D341Med (cell line): ENCODE measurements at places on chromosomes 12 and 14.
A peak's percentile ranks its signal among the peaks of the same experiment; 100 is the strongest.

GRCh38 chr14:74838166-74838565 is 37.8 kb downstream of the PROX2 start:
- no peak for DNase-seq

DNA sequence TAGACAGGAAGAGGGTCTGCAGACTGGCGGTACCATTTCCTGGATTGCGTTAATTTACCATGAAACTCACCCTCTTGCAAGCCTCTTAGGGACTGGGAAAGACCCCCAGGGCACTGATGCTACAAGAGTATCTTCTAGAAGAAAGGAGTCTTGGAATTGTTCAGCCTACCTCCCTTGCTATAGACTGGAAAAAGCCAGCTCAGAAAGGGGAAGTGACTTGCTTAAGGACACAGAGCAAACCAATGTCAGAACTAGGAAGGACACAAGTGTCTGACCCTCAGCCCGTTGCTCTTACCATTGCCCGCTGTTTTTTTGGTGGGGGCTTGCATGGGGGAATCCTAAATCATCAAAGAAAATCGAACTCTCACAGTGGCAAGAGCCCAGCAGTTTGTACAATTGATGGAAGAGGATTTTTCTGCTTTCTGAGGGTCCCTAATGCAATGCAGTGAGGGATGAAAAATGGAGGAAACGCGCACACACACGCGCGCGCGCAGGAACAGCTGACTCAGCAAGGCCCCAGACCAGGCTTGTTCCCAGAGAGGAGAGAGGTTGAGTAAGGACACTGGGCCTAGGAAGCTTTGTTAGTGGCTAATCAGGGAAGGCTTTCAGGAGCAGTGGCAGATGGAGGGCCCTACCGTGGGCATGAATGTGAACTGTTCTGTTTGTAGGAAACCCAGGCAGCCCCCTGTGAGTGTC is 50.9 kb downstream of the RIN3 start:
- no peak for DNase-seq

DNA sequence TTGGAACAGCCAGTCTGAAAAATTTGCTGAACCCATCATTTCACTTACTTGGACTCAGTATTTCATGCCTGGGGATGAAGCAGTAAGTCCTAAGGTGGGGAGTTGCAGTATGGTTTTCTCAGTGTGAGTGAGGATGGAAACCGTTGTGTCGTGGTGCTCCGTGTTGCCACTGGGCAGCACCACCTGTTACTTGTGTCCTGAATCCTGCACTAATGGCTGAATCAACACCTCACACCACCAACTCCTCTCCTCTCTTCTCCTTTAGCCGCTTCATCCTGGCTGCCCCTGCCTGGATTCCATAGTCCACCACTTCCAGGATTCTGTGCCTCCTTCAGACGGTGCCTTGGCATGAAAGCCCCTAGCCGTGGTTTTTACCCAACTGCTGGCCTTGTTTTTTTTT is 3.0 kb upstream of the EP400 start:
- DNase-seq = no peak

- DNase-seq = no peak
Measured at GRCh38 chr12:120404271-120404670, 33.6 kb upstream of the COX6A1 start.

GRCh38 chr12:117089463-117089862 is 9.8 kb downstream of the TESC start:
- no peak for DNase-seq

GRCh38 chr14:62289471-62289870 is 527.3 kb downstream of the SNAPC1 start:
- no peak for DNase-seq

DNA sequence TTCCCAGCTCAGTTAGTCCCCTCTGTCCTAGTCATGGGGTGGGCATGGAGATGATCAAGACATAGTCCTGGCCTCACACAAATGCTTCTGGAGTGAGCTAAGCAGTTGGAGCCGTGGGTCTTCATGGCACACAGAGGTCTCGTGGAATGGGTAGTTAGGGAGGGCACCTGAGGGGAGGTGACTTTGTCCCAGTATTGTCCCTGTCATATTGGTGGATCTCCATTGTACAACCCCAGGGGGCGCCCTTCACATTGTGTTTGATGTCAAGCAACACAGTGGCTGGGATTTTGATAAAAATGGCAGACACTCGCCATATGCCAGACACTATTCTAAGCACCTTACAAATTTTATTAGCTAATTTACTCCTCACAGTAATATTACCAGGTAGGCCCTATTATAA is 175.4 kb upstream of the LHX5 start:
- DNase-seq = peak; percentile 60

DNA sequence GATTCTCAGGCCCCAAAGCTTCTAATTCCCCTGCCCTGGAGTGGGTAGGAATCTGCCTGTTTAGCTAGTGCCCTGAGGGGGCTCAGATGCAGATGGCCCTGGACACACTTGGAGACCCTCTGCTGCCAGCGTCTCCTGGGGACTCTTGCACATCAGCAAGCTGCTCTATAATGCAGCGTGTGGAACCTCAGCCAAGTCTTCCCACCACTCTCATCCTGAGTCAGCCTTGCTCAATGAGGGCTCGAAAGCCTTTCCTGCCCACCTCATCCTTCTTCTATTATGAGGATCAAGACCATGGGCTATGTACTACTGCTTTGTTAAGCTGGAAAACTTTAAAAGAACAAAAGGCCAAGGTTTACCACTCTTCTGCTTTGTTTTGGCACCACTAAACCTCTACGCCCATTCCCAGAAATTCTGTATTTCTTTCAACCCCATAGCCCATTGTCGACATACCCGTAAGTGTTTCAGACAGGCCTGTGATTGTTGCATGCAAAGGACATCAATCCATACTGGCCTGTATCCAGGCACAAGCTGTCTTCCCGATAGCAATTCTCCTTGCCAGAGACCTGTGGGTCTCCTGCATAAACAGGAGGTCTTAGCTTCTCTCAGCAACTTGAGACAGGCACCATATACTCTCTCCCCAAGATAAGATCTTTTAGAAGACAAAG is 246.9 kb downstream of the DPF3 start:
- DNase-seq = no peak

DNA sequence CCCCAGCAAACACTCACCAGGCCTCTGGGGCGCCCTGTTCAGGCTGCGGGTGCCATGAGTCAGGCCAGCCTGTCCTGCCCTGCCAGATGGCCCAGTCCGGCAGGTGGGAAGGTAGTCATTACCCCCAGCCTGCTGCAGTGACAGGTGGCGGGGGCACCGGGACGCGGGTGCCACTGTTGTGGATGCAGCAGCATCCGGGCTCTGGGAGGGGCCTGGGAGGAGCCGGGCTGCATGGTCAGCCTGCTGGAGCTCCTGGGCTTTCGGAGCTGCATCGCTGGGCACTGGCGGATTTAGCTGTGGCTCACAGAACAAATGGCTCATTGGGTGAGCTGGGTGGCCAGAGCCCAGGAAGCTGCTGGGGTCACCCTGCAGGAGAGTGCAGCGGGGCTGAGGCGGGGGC is 13.5 kb downstream of the CEP170B start:
- no peak for DNase-seq

DNA sequence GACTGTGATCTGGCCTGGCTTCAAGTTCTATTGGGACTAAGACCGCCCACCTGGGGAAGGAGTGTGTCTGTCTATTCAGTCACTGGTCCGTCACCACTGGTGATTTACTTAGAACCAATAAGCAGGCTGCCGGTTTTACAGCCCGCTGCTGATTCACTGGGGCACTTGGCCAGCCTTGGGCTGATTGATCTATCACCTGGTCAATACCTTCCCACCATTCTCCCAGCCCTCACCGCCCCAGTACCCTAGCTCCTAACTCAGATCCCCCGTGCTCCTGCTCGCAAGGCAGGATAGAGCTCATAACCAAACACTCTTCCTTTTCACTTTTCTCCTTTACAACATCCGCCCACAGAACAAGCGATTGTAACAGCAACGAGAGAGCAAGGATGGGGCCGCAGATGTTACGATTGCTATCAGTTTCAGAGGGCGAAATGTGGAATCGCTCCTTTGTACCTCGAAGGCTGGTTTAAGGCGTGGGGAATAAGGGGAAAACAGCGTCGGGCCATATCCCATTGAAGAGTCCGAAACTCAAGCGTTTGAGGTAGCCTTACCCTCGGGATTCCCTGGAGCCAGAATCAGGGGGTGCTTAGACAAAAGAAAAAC is 672 bp downstream of the RDH11 start:
- peak; percentile 84 for DNase-seq

DNA sequence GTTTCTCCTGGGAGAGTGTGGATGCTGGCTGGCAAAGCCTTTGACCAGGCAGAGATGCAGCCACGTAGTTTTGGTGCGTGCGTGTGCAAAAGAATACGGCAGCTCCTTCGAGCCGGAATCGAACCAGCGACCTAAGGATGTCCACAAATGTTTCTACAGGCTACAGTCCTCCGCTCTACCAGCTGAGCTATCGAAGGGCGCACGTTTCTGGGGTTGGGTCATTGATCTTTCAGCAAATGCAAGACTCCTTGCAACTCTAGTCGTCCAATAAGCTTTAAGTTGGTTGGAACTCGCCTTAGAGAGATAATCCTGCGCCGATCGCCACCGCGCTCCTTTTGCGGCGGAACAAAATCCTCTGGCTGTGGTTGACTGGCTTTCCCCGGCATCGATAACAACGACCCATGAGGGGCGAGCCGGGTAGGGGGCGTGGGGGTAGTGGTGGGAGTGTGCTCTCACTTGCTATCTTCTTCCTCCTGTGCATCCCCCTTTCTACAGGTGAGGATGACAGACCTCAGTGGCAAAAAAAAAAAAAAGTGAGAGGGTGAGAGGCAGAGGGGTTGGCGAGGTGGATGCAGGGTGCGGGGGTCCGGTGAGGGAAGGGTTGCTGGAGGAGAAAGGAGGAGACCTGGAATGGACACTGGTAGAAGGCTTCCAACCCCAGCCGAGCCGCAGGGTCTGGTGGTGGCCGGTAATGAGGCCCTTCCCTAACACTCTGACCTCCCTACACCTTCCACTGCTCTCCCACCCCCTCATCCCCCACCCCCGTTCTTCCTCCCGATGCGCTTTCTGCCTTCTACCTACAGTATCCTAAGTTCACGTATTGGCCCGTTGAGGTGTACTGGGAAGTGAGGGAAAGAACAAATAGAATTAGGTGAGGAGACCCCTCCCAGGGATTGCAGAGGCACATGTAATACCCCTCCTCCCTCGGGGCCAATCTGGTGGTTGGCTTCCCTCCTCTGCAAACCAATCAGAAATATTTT is 11.8 kb upstream of the OR6S1 start:
- DNase-seq = peak; percentile 58

DNA sequence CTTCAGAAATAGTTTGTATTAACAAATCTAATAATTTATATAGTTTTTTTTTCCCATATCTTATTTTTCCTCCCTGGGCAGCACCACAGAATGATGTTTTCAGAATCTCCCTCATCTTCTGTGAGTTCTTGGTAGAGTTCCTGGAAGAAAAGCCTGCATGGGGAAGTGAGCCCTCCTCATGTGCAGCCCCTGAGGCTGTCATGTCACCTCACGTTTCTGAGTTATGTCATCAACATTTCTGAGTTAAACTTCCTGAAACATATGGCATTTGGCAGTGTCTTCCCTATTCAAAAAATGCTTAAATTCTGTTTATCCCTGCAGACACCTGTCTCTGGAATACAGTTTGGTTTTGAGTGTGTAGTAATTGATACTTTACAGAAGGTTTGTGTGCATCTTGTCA is 979.0 kb downstream of the TMEM121 start:
- no peak for DNase-seq

- no peak for DNase-seq
Measured at GRCh38 chr12:28578833-28579252, 388.6 kb downstream of the CCDC91 start.

GRCh38 chr12:27814411-27814810 is 34.4 kb upstream of the MANSC4 start:
- DNase-seq = no peak

- DNase-seq = no peak
Measured at GRCh38 chr12:66387117-66387516, 84.8 kb downstream of the HELB start.

GRCh38 chr12:110002676-110003515 is 3.7 kb downstream of the ANKRD13A start:
- DNase-seq = no peak

GRCh38 chr12:54352891-54353874 is 11.1 kb downstream of the GPR84 start:
- DNase-seq = no peak

DNA sequence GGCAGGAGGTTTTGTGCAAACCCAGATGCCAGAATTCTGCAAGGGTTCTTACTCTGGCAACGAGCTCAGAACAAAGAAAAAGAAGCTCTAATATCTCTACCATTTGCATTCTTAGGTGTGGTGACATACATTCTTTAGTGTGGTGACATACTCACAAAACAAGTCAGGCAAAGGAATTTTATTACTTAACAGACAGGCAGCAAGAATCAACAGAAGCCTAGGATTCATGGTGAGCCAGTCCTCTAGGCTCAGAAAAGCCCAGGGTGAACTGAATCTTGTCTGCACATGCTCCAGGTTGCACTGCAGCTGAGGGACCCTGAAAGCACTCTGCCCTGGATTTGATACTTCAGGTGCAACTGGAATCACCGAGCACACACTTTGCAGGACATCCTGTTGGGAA is 122.4 kb upstream of the PTPRQ start:
- no peak for DNase-seq

- DNase-seq = no peak
Measured at GRCh38 chr12:44223736-44224135, 387.9 kb downstream of the TMEM117 start.

- no peak for DNase-seq
Measured at GRCh38 chr14:88303041-88303440, 20.0 kb downstream of the KCNK10 start.

DNA sequence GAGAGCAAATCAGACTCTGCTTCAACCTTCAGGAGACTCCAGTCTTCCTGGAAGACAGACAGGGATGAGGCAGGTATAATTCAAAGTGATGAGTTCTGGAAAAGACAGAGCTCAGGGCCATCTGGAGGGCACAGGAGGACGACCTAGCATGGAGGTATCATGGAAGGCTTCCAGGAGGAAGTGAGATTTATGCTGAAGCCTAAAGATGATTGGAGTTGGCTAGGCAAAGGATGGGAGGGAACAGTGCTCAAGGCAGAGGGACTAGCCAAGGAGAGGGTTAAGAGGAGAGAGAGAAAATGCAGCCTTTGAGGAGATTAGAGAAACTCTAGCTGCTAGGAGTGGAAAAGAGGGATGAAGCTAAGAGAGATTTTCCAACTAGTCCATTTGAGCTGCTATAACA is 438.5 kb downstream of the MED13L start:
- no peak for DNase-seq

- DNase-seq = no peak
Measured at GRCh38 chr12:66976526-66976925, 292.6 kb upstream of the CAND1 start.

GRCh38 chr12:127162902-127163301 is 1104.1 kb upstream of the TMEM132C start:
- DNase-seq = no peak

GRCh38 chr14:74542056-74542685 is 48.6 kb downstream of the ISCA2 start:
- DNase-seq = no peak

- DNase-seq = no peak
Measured at GRCh38 chr12:49131894-49132461, 783 bp upstream of the TUBA1B start.

DNA sequence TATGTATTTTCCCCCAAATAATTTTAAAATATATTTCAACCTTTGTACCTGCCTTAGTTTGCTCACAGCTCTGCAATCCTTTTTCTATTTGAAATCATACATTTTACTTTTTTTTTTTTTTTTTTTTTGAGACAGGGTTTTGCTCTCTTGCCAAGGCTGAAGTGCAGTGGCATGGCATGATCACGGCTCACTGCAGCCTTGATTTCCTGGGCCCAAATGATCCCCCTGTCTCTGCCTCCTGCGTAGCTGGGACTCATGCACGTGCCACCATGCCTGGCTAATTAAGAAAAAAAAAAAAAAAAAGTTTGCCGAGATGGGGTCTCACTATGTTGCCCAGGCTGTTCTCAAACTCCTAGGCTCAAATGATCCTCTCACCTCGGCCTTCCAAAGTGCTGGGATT is 1.3 kb upstream of the SYCP3 start:
- no peak for DNase-seq
